ENCODE measurements at places on chromosomes 16 and 17.

- DNase-seq, result no peak
Measured at GRCh38 chr16:66590322-66590721, 11.1 kb downstream of the CMTM2 start.

- DNase-seq, result peak; percentile 41
Measured at GRCh38 chr16:53952215-53953208, 248.6 kb downstream of the FTO start.

DNA sequence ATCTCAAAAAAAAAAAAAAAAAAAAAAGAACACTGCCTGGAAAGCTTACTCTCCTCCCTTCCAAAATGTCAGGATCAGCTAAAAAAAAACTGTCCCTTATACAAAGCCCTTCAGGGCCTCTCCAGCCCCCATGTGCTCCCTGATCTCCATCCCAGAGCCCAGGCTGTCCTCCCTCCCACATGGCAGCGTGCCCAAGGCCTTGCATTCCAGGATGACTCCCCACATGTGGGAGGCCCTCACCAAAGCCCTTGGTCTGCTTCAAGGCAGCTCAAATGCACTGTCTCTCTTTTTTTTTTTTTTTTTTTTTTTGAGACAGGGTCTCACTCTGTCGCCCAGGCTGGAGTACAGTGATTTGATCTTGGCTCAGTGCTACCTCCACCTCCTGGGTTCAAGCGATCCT lies 2.3 kb downstream of the FDXR start:
- DNase-seq, result peak; percentile 77

GRCh38 chr16:740459-740763 lies 386 bp downstream of the CIAO3 start:
- no peak for DNase-seq

DNA sequence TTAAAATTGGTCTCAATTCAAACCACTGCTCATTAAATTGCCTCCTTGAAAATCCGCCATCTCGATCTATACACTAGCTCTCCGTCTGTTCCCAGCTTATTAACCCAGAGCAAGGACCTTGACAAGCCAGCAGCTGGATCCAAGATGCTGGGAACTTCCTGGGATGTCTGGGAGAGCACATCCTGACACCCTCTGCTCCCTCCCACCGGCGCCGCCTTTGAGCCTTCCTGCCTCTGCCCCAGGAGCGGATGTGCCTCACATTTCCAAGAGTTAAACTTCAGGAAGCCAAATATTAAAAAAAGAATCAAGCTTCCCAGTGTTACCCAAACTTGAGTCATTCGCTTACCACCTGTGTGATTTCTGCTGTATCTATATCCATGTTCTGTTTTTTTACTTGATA lies 107.9 kb downstream of the HAPSTR1 start:
- DNase-seq, result no peak

DNA sequence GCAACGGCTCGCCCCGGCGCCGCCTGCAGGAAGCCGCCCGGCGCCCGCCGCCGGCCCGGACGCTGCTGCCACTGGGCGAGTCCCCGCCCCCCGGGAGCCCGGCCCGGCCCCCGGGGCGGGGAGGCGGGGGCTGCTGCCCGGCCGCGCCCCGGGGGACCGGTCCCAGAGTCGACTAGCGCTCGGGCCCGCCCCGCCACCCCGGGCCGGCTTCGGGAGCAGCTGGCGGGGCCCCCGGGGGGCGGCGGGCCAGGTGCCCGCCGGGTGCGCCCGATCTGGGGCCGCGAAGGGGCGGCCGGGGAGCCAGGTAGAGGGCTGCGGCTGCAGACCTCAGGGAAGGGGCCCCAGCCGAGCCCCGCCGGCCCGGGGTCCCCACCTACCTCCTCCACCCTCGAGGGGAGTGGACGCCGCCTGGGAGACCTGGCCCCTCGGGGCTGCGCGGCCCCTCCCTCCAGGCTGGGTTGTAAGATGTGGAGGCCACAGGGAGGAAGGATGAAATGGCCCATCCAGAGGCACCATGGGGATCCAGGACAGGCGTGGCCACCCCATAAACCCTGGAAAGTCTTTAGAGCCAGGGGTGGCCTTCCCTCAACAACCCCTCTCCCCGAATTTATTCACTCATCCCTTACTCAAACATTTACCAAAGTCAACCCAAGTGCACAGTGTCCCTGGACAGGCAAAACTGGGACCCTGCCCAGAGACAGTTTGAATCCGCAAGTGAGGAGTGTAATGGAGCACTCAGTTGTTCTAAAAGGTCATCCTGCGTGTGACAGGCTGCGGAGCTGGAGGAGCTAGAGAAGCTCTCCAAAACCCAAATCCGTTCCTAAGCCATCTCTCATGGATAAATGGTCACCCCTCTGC lies at the start of gene CDYL2:
CDYL2 (minus strand) TSS at position 73 of the 858 bp plus-strand sequence. CDS start 425 bp downstream, outside the sequence.
- no peak for DNase-seq

DNA sequence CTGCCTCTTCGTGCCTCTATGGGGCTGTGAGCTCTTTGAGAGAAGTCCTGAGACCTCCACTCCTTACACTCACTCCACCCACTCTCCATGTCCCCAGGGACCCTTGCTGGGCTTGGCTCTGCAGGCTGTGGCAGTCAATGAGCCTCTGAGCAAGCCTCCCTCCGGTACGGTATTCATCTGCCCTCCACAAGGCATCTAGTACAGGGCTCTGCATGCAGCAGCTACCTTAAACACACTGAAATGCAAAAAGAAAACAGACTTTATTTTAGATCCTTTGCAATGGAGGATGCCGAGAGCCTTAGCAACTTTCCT lies 38.9 kb upstream of the SMPD3 start:
- no peak for DNase-seq

DNA sequence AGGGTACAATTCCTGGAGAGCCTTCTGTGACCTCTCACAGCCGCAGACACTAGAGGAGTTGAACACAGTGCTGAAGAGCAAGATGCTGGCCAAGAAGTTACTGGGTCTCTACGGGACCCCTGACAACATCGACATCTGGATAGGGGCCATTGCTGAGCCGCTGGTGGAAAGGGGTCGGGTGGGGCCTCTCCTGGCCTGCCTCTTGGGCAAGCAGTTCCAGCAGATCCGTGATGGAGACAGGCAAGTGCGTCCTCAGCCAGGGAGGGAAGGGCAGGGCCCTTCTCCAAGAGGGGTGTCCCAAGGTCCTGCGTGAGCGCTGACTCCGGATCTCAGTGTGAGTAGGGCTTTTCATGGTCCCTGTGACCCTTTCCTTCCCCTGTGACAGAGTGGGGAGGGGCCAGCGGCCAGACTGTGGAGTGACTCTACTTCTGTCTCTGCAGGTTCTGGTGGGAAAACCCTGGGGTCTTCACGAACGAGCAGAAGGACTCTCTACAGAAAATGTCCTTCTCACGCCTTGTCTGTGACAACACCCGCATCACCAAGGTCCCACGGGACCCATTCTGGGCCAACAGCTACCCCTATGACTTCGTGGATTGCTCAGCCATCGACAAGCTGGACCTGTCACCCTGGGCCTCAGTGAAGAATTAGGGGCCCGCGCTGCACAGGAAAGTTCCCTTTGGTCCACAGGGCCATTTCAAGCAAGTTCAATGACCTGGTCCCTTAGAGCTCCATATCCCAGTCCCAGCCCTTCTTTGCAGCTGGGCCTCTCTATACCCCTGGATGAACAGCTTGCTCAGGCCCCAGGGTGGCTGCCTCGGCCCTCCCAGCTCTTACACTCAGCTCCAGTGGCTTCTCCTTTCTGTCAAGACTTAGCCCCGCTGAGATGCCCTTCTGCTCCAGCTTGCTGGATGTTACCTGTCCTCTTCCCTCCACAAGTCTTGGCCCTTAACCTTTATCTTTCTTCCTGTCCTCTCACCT lies 13.1 kb downstream of the MPO start:
- no peak for DNase-seq

GRCh38 chr16:30478766-30479478 lies 6.4 kb downstream of the ITGAL start:
- no peak for DNase-seq

DNA sequence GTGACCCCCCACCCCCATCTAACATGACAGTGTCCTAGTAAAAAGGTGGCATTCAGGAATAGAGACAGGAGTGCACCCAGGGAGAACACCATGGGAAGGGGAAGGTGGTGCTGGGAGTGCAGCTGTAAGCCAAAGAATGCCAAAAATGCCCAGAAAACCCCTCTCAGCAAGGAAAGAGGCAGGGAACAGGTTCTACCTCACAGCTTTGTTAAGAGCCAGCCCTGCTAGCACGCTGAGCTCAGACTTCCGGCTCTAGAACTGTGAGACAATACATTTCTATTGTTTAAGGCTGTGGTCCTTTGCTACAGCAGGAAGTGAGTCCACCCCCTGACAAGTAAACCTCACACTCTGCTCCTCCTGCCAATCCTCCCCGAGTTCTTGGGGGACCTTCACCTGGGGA lies 302.4 kb upstream of the N4BP1 start:
- no peak for DNase-seq

- DNase-seq, result no peak
Measured at GRCh38 chr17:55540414-55541091, 29.3 kb upstream of the SMIM36 start.

DNA sequence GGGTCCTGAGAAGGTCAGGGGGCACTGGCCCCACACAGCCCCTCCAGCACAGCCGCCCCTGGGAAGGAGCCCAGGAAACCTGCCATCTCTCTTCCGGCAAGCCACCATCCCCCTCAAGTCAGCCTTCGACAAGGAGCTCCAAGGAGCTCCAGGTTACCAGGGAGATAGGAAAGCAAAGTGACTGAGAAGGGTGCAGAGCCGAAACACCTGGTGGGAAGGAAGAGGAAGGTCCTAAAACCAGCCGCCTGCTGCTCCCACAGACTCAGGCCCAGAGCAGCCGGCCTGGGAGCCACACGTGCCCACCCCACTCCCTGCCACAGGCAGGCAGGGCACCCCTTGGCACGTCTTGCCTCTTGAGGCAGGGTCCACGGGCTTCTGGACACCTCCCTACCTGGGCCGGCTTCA lies 80.7 kb downstream of the TIMM22 start:
- no peak for DNase-seq

- DNase-seq, result no peak
Measured at GRCh38 chr16:86994651-86995171, 322.5 kb downstream of the C16orf95 start.

DNA sequence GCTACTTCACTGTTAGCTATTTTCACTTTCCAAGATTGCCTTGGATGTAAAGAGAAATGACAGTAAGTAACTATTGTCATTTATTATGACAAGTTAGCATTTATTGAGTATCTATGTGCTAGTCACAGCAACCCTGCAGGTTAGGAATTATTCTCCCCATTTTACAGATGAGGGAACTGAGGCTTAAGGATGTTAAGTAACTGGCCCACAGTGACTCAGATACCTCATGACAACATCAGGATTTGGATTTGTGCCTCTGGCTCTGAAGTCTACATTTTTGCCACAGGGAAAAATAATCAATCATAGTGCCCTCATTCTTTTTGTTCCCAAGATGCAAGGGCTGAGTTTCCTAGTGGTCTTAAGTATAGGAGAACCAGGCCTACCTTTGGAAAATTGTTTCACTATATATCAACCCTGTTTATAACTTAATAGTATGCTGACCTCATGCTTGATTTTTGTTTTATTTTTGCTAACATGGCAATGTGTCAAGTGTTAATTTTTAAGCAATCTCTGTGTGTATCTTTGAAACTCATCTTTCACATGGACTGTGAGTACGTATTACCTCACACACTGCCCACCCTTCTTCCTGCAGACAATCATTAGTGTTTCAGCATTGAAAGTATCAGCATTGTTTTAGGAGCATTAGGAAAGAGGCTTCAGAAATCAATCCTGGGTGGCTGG lies 105.0 kb downstream of the TANGO6 start:
- DNase-seq, result no peak

DNA sequence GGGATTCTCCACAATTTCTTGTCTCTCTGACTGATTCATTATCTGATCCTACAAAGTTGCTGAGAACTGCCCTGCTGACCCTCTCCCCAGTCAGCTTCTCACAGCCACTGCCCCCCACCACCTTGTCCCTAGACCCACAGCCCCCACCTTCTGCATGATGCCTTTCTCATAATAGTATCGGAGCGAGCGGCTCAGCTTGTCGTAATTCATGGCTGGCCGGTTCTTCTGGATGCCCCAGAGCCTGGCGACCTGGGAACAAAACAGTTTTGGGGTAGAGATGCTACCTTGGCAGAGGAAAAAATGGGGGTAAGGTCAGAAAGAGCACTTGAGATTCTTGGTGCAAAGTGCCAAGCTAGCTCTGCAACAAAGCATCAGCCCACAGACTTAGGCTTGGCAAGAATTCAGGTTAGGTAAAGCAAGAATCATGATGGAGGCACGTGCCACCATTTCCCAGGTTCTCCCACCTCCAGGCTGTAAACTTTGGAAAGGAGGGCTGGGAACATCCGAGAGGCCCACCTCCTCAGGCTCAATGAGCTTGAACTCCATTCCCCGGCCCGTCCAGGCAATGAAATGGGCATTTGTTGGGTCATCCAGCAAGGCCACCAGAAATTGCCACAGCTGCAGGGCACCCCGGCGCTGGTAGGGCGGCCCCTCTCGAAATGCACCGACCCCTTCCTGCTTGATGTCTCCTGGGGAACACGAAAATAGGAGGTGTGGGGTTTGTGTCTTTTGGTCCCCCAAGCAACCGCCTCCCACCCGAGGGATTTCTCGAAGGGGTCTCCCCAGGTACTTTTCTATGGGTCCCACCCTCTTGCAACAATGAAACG lies 16.9 kb downstream of the ETV4 start:
- no peak for DNase-seq

DNA sequence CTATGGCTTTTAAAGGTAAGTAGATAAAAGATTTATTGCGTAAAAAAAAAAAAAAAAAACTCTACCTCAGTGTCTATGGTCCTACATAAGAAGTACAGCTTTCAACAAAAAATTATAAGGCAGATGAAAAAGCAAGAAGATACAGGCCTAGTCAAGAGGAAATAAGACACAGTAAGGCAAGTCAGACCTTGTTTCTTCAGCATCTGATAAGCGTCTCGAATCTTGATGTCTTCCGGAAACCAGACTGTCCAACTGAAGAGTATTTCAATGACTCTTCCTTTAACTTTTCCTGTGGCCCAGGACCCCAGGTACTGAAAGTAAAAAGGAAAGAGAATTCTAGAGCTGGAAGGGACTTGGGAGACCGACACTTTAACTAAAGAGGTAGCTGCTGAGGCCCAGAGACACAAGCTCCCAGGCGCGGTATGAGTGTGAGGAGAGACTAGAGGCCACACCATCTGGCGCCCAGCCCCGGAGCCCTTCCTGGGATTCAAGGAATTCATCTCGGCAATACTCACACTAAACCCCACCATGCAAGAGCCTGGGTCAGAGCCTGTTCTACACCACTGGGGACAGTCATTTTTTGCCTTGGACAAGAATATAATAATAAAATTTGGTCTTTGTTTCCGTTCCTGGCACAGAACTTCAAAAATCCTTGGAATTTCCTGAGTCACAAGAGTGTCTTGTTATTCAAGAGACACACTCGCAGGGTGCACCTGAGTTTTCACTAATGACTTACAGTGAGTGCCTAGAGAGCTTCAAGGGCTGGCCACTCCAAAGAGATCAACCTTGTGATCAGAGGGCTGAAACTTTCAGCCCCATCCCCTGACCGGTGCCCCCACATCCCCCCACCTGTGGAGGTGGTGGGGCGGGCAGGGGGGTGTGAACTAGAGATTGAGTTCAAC lies 18.6 kb downstream of the GGA2 start:
- DNase-seq, result no peak

DNA sequence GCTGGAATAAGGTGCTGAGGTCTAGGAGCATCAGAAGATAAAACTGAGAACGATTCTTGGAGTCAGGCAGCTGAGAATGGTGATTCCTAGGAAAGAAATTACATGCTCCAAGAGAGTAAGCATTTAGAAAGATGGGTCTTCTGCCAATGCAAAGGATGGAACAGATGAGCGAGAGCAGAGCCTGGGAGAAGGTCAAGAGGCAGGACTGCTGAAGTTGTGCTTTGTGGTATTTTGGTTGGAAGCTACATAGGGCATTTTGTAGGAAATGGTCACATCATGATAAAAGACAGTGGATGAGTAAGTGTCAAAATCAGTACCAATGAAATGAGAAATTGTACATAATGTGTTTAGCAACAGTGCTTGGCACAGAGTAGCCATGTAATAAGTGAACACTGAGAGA lies 1.4 kb upstream of the CRYM start:
- no peak for DNase-seq

GRCh38 chr17:43578699-43579565 lies 32.8 kb upstream of the ETV4 start:
- no peak for DNase-seq

All from NCI-H446 (cell line).